ENCODE measurements at places on chromosomes 16 and 17.

- no peak for DNase-seq
Observed at GRCh38 chr17:36602030-36602748, 806 bp downstream of the MRM1 start.

GRCh38 chr17:40531051-40531991 is 29.9 kb upstream of the TNS4 start:
- no peak for DNase-seq

GRCh38 chr16:62036802-62037135 is 531 bp upstream of the CDH8 start:
- no peak for DNase-seq

- no peak for DNase-seq
Observed at GRCh38 chr17:21463779-21464407, 87.7 kb downstream of the KCNJ12 start.

DNA sequence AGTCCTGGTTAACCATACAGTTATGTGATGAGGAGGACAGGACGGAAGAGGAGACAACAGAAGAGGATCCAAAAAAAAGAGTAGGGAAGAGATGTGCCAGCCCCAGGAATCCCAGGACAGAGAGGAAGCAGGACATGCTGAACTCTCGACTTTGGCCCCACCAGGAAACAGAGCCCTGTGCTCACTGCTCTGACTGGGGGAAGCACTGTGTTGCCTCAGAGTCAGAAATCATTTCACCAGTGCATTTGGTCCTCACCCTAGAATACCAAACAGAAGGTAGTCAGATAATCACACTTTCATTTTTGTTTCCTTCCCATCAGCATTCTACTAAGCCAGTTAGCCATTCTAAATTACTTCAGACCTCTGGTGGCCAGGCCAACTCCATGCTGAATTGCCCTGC is 421.0 kb upstream of the CDH5 start:
- no peak for DNase-seq

DNA sequence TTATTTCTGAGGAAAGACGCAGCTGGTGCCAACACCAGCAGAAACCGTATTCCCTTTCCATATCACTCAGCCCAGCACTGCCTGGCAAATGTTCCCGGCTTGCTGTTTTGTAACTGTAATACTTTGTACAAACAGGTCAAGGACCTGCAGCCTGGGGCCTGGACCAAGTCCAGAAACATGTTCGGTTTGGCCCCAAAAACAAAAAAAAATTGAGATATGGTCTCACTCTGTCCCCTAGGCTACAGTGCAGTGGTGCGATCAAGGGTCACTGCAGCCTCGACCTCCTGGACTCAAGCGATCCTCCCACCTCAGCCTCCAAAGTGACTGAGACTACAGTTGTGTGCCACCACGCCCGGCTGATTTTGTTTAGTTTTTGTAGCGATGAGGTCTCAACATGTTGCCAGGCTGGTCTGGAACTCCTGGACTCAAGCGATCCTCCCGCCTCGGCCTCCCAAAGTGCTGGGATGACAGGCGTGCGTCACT is 1.2 kb downstream of the HAGH start:
- no peak for DNase-seq

DNA sequence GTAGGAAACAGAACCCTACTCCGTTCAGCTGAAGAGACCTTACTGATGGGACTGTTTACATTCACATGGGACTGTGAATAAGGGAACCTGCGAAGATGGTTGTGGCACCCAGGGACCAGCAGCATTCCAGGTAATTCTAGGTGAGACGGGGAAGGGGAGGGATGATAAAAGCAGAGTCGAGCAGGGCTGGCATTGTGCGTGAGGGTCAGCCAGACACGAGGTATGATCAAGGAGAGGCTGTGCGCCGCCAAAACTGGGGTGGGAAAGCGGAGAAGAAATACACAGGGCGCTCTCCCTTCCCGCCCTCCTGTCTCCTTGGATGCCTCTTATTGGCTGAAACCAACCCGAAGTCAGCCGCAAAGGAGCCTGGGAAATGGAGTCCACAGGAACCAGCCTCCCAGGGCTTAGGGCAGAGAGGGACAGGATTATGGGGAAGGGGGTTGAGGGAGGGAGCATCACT is 38.4 kb upstream of the CSNK2A2 start:
- no peak for DNase-seq

DNA sequence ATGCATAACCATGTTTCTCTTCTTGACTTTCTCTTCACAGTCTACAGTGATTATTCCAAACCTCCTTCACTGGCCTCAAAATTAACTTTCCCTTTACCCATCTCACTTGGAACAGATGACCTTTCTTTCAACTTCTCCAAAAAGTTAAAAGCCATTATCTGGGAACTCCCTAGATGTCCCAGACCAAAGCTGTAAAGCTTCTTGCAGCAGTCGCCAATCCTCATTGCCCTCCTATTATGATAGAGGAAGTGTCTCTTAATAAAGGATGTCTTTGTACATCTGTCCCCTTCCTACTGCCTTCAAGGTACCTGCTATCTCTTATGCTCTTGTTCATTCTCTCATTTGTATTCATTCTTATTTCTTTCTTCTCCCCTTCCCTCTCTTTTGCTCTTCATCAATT is 127.5 kb downstream of the MRTFB start:
- DNase-seq: no peak

GRCh38 chr16:58011652-58012051 is 10.4 kb downstream of the USB1 start:
- no peak for DNase-seq

DNA sequence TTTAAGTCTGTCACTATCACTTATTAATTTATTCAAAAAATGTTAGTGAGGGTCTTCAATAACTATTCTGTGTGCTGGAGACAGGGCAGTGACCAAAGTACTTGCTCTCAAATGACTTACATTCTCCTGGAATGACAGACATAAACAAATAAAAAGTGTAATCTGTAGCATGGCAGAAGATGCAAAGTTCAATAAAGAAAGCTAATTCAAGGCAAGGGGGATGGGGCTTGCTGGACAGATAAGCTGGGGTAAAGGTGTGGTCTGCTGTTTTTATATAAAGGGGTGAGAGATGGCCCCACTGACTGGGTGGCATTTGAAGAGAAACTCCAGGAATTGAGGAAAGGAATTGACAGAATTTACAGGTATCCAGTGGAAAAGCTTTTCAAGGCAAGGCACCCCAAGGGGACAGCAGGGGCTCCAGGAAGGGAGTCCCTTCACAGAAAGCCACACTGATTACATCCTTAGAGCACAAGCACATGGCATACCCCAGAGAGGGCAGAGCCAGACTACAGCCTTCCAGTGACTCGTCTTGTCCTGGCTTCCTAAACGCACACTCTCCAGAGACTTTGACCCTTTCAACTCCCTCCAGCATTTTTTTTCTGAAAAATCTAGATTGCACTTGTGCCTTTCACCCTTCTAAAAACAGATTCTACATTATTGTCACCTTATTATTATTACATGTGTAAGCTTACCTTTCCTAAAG is 123.7 kb upstream of the HS3ST3A1 start:
- DNase-seq: no peak

DNA sequence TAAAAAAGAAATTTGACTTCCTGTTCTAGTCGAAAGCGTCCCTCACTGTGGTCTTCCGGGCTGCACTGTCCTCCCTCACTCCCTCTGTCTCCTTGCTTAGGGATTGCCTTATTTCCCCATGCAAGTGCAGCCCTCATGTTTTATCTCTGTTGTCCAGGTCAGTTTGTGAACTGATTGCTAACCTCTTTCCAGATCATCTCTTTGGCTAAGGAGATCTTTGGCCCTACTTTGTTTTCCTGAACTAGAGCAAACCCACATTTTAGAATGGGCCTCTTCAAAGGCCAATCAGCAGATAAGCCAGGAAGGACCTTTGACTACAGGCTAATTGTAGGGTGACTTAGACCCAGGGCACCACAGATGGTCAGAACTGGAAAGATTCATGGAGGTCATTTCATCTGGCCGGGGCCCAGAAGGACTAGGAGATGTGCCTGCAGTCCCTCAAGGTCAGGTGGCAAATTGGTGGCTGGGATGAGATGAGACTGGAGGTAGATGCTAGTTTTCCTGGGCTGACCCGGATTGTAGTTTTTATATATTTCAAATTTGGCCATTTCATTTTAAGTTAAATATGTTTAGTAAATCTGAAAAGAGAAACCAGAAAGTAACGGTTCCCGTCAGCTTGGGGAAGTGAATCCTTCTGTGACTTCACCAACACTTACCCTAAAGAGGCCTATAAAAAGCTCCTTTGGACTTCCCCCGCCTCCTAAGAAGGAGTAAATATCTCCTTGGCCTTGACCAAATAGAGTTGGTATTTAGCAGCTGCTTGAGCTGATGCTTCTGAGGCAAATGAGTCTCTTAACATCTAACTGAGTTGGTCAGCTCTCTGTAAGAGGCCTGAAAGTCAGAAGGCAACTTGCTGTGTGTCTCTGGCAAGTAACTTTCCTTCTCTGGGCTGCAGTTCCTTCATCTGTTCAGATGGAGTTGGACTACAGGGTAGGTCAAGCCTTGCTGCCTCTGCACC is 6.2 kb upstream of the SLC25A19 start:
- no peak for DNase-seq

GRCh38 chr17:31824766-31825360 is 34.2 kb downstream of the COPRS start:
- no peak for DNase-seq

GRCh38 chr16:69889295-69889964 is 61.7 kb upstream of the CLEC18A start:
- DNase-seq: no peak

- no peak for DNase-seq
Observed at GRCh38 chr17:48893646-48894508, 1.3 kb downstream of the ATP5MC1 start.

DNA sequence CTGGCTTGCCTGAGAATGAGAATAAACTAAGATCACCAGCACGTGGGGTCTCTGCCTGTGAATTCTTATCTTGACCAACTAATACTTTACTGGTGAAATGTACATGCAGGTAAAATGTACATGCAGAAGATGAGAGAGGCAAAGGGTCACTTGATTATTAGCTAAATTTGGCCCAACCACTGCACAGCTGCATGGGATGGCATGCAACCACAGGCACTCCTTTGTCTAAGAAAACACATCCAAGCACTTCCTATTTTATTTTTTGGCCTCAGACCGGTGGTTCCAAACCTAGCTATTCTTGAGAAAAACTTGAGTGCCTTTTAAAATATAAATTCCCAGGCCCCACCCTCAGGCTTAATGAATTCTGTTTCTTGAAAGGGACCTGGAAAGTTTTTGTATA is 77.9 kb downstream of the SYCE1L start:
- DNase-seq: no peak

DNA sequence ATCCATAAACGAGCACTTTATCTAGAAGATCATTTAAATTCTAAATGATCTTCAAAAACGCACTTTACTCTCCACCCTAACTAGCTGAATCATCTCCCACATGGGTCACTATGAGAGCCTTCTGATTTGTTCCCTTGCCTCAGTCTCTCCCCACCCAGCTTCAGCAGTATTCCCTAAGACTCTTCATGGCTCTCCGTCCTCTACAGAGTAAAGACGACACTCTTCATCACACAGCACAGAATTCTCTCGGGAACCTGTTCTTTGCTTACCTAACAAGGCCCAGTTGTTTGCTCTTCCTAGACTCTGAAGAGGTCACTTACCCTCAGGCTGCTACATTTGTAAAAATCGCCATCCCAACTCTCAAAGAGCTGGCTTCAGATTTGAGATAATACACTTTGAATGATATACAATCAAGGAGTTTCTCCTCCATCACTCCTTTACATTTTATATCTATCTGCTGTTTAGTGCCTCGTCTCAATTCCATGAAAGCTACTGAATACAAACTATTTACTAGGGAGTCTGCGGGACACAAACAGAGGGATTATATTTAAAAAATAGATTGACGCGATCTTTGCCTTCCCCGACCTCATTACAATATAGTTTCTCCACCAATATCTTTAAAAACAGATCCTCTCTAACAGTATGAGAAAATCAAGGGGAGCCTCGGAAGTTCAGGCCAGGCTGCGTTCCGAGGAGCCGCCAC is 511 bp upstream of the LIG3 start:
- no peak for DNase-seq

DNA sequence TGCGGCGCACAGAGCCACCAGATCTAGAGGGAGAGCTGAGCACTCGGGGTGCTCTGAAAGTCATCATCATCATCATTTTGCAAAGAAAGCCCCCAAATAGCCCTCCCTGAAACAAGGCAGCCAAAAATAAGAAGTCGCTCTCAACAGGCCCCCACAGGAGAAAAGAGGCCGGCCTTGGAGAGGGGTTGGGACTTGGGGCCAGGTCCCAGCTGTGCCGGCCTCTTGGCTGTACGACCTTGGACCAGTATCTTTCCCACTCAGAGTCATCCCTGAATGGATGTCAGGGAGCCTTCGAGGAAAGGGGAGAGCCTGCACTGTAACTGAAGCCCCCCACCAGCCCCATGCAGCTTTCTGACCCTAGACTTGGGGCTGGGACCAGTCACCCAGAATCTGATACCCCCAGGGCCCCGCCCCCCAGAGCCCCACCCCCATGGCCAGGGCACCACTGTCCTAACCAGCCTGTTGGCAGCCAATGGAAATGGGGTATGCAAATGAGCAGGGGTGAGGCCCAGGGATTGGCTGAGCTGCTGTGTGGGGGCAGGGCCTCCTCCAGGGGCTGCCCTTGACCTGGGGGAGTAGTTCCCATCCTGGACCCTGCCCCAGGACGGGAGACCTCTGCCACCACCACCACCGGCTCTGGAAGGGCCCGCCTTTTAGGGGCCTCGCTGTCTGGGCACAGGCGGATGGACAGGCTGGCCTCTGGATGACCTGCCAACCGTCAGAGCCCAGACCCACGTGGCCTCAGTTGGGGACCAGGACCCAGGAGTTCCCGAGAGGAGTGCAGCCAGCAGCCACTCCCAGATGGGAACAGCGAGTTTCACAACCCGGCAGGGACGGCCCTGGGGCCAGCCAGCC is 15.4 kb downstream of the ZFPM1 start:
- no peak for DNase-seq

GRCh38 chr16:78126662-78127061 is 27.2 kb downstream of the WWOX start:
- no peak for DNase-seq

DNA sequence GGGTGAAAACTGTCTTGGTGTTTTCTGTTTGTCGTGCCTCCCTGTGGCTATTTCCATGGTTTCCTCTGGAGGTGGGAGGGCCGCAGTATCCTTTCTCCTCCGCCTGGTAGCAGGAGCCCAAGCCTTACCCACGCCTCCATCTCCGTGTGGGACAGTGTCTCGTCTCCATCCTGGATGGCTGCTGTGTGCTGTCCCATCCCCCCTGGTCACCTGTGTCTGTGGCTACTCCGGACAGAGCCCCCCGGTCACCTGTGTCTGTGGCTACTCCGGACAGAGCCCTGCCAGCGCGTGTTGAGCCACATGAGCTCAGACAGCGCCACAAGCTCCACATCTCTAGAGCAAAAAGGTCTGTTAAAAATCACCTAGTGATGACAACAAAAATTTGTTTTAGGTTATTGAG is 198.2 kb upstream of the CHMP6 start:
- no peak for DNase-seq

All from NCI-H2029 treated with DMSO at 0.1 percent for 48 hours (cell line).